ENCODE measurements at places on chromosomes 4 and X.
A peak's percentile ranks its signal among the peaks of the same experiment; 100 is the strongest.

DNA sequence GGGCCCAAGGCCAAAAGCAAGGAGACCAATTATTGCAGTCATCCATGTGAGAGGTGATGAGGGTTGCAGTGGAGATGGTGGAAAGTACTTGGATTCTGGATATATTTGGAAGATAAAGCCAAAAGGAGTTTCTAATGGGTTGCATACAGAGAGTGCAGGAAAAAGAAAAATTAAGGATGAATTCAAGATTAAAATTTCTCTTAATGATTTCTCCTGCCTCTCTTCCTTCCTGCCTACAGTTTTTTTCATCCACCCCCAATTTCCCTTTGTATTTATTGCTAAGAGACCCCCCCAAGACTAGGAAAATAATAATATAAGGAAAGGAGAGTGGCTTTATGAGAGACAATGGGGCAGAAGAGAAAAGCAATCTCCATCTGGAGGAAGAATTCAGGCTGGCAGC, 8.6 kb upstream of the FGF5 start:
- no peak for DNase-seq

DNA sequence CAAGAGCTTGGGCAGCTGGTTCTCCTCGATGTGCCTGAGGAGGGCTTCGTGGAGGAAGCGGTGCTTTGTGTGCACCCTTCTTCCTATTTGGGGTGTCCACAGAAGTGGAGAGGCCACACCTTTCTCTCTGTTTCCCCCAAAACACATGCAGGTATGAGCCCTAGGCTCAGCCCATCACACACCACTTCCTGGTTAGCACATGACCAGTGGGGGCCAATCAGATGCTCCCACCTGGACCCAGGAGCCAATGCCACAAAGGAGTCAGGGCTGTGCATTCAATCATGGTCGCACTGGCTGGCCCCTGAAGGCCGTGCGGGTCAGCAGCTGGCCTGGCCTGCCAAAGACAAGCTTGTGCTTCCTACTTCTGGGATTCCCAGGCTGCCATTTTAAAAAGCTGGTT, 51.4 kb downstream of the PPP2R2C start:
- DNase-seq: no peak

DNA sequence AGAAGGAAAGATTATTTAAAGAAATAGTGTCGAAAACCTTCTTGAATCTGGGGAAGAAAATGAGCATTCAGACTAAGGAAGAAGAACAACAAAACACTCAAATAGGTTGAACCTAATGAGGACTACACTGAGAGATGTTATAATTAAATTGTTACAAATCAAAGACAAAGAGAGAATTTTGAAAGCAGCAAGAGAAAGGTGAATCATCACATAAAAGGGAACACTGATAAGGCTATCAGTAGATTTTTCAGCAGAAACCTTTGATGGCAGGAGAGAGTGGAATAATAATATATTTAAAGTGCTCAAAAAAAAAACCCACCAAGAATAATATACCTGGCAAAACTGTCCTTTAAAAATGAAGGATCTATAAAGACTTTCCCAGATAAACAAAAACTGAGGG, 114.9 kb downstream of the AREG start:
- no peak for DNase-seq

GRCh38 chrX:25427873-25428555, 412.2 kb upstream of the ARX start:
- DNase-seq: no peak

GRCh38 chr4:76622126-76622525, 187.1 kb downstream of the SHROOM3 start:
- no peak for DNase-seq

DNA sequence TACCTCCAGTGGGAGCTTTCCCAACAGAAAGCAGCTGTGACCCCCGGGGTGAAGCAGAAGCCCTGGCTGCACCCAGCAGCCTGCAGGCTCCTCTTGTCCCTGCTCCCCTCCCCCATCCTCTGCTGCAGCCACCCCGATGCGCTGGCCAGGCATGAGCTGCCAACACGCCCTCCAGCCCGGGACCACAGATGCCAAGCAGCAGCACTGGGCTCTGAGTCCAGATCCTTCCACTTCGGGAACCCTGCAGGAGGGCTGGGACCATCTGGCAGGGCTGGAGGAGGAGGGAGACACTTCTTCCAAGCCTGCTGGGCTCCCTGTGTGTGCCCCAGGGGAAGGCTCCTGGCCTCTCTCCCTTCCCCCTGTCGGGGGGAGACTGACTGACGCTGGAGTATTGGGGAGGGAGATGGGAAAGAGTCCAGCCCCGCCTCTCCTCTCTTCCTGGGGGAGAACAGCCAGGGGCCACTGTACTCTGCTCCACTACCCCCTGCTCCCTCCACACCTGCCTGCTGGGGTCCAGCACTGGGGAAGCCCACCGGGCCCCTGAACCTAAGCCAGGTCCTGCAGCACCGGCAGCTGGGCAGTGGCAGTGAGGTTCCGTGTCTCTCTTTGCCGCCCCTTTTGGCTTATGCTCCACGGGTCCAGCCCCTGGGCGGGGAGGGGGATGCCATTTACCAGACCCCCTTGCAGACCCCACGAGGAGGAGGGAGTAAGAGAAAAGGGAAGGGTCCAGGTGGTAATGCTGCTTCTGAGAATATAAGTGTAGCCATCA, 55.7 kb downstream of the PPP2R2C start:
- no peak for DNase-seq

DNA sequence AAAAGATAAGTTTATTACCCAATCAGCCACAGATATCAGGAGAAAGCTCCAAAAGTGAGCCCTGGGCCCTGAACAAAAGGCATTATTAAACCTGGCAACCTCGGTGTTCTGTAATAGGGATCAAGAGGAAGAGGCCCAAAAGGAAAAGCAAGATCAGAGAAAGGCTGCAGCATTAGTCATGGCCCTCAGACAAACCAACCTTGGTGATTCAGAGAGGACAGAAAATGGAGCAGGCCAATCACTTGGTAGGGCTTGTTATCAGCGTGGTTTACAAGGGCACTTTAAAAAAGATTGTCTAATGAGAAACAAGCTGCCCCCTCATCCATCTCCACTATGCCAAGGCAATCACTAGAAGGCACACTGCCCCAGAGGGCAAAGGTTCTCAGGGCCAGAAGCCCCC, 75.7 kb downstream of the AGTR2 start:
- no peak for DNase-seq

- DNase-seq: peak; percentile 57
Observed at GRCh38 chrX:40166582-40166981, 68.8 kb upstream of the BCOR start.

DNA sequence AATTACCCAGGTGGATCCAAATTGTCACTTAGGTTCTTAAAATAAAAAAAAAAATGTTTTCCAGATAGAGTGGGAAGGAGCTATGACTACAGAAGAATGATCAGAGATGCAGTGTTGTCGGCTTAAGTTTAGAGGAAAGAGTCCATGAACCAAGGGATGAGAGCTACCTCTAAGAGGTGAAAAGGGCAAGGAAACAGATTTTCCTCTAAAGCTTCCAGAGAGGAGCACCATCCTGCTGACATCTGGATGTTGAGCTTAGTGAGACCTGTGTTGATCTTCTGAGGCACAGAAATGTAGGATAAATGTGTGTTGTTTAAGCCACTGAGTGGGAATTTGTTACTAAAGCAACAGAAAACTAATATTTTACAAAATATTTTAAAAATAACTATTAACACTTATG, 498.7 kb downstream of the SPOCK3 start:
- no peak for DNase-seq

- DNase-seq: no peak
Observed at GRCh38 chrX:9466736-9467135, 1.9 kb downstream of the TBL1X start.

DNA sequence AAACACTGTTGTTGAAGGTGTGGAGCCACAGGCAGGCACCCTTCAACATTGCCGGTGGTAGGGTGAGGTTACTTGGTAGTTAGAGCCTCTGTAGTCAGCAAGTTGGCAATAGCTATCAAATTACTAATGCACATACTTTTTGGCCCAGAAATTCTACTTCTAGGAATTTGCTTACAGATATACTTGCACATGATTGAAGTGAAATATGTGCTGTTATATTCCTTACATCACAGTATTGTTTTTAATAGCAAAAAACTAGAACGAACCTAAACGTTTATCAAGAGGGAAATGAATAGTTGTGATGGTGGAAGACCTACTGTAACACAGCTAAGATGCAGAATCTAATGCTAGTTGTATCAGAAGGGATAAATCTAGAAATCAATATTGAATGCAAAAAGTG, 7.7 kb upstream of the PJA1 start:
- no peak for DNase-seq

DNA sequence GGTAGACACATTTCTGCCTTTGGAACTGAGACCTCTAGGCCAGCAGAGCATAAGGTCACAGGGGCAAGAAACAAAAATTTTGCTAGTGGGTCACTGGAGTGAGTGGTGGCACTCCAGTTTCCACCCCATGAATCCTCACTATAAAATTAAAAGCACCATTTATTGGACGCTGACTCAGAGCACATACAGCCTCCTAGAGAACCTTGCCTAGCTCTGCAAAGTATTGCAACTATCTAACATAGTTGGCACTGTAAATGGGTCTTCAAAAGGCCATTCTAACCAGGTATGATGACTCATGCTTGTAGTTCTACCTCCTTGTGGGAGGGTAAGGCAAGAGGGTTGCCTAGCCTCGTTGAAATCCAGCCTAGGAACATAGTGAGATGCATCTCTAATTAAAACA, 25.1 kb downstream of the RRAGB start:
- no peak for DNase-seq

GRCh38 chrX:109890910-109891502, 111.9 kb upstream of the TMEM164 start:
- peak; percentile 47 for DNase-seq

DNA sequence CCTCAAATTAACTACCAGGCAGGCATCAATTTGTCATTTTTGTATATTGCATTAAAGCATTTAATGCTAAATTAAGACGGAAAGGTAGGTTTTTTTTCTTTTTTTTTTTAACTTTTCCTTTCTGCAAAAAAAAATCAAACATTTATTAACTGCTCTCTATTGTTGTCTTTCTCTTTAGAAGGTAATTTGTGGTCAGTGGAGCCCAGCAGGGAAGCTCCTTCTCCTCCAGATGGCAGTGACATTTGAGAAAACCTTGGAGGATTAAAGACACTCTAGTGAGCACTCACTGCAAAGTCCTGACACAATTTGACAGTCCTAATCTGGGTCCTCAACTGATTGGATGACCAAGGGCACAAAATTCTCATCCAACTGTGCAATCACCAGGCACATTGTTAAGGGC, 102.4 kb downstream of the SLIT2 start:
- DNase-seq: no peak

GRCh38 chr4:67437974-67438713, 107.2 kb downstream of the CENPC start:
- no peak for DNase-seq

DNA sequence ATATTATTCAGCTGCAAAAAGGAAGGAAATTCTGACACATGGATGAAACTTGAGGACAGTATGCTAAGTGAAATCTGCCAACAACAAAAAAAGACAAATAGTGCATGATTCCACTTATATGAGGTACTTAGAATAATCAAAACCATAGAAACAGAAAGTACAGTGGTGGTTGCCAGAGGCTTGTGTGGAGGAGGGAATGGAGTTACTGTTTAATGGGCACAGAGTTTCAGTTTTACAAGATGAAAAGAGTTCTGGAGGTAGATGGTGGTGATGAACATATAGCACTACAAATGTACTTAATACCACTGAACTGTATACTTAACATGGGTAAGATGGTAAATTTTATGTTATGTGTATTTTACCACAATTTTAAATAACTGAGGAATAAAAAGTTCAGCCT, 212.0 kb upstream of the KLF3 start:
- no peak for DNase-seq

DNA sequence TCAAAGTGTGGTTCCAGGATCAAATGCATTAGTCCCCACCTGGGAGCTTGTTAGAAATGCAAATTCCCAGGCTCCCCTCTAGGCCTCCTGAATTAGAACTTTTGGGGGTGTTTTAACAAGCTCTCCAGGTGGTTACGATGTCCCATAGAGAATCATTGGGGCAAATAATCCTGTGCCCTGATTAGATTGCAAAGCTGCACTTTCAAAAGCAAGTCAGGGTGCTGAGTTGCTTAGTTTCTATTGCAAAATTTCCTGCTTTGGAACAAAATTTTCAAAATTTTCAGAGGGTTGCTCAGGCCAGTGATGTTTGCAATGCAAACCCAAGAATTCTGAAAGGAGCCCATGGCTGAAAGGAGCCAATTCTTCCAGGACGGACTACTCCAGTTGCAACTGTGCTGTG, 71.0 kb downstream of the MGST2 start:
- DNase-seq: no peak

- DNase-seq: no peak
Observed at GRCh38 chr4:87497159-87497558, 32.0 kb downstream of the SPARCL1 start.

- DNase-seq: peak; percentile 75
Observed at GRCh38 chr4:108170631-108171338, 2.1 kb upstream of the LEF1 start.

- no peak for DNase-seq
Observed at GRCh38 chr4:97309121-97309520, 834.2 kb downstream of the STPG2 start.

- DNase-seq: no peak
Observed at GRCh38 chr4:158020734-158021346, 152.0 kb downstream of the GASK1B start.

GRCh38 chr4:167555338-167556022, 321.2 kb upstream of the SPOCK3 start:
- no peak for DNase-seq

- no peak for DNase-seq
Observed at GRCh38 chr4:38184404-38184803, 224.2 kb downstream of the PTTG2 start.

GRCh38 chr4:38330321-38330720, 333.7 kb upstream of the KLF3 start:
- DNase-seq: no peak

- DNase-seq: no peak
Observed at GRCh38 chrX:115561605-115562479, 868 bp downstream of the PLS3 start.

GRCh38 chr4:119246177-119246733, 33.7 kb downstream of the USP53 start:
- DNase-seq: no peak

DNA sequence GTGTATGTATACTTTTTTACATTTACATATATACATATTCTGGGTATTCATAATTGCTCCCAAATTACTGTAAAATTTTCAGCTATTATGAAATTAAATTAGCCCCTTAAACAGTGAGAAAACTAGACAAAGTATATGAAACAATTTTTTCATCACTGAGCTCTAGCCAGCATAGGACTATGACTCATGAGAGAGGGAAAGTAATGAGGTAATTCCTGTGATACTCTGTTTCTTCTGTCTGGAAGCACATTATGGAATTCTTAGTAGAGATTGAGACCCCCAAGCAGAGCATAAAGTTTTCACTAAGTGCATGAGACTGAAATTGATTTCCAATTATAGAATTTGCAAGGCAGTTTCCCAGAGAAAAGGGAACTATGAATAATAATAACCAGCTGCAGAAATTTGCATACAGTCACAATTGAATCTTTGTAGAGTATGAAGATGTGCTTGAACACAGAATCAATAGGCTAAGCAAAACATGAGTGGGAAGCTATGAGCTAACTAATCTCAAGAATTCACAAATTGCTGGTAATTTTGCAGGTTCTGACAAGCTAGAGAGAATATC, 779.3 kb downstream of the ARAP2 start:
- DNase-seq: no peak

Data from Jurkat, Clone E6-1 (cell line).